ENCODE measurements at places on chromosomes 16 and 17.

GRCh38 chr16:57757326-57757786, 21.8 kb downstream of the KATNB1 start:
- DNase-seq, result peak; percentile 81

- DNase-seq, result no peak
Measured at GRCh38 chr17:51636291-51636690, 375.9 kb downstream of the UTP18 start.

DNA sequence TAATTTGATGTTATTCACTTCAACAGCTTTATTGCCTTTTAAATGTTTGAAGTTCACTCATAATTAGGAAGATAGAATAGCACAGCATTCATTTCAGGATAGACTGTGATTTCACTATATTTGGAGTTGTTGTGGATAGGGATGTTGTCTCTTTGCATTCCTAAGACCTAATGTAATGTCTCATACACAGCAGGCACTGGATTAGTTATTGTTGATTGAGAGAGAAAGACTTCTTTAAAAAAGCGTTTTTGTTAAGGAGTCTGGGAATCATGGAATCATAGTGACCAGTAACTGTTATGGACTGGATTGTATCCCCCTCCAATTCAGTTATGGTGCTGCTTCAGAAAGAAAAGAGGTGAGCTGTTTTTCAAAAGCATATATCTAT, 122.0 kb downstream of the USP22 start:
- DNase-seq, result no peak

DNA sequence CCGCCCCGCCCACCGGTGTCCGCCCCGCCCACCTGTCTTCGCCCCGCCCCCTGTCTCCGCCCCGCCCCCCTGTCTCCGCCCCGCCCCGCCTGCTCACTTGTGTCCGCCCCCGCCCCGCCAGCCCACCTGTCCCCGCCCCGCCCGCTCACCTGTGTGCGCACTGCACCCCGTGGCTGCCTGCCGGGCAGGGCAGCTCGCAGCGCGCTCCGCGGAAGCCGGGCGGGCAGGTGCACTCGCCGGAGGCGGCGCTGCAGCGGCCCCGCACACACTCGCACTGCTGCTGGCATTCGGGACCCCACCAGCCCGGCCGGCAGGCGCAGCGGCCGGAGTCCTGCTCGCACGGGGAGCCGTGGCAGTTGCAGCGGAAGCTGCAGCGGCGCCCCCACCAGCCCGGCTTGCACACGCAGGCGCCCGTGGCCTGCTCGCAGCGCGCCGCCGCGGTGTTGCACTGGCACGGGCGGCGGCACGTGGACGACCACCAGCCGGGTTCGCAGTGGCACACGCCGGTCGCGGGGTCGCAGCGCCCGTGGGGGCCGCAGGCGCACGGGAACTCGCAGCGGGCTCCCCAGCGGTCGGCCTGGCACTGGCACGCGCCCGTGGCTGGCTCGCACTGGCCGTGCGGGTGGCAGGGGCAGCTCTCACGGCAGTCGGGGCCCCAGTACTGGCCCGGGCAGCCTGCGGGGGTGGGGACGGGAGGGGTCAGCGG, 2.1 kb downstream of the SCARF1 start:
- peak; percentile 74 for DNase-seq

DNA sequence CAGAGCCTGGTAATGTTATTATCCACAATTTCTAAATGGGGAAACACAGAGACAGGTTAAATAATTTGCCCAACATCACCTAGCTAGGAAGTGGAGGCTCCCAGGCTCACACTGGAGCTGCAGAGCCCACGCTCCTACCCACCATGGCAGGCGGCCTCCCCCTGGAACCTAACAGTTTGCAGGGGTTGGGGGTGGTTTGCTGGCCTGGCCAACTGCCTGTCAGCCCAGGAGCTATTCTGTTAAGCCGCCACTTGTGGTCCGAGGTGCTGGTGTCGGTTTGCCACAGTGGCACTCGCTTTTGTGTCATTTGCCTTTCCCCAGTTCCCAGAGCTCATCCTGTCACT, 3.6 kb downstream of the PRCD start:
- no peak for DNase-seq

- DNase-seq, result no peak
Measured at GRCh38 chr17:67063141-67063540, 18.8 kb downstream of the CACNG1 start.
